ENCODE measurements at places on chromosomes 1 and 21.

- H3K27me3 ChIP-seq = no peaks in the 10 kb centered on the region
- no peak overlapping the region for H3K4me3 ChIP-seq
- DNase-seq = no peak
- no peaks in the 10 kb centered on the region for H3K4me1 ChIP-seq
Observed at GRCh38 chr21:45283611-45284455, 3.9 kb downstream of the POFUT2 start.

DNA sequence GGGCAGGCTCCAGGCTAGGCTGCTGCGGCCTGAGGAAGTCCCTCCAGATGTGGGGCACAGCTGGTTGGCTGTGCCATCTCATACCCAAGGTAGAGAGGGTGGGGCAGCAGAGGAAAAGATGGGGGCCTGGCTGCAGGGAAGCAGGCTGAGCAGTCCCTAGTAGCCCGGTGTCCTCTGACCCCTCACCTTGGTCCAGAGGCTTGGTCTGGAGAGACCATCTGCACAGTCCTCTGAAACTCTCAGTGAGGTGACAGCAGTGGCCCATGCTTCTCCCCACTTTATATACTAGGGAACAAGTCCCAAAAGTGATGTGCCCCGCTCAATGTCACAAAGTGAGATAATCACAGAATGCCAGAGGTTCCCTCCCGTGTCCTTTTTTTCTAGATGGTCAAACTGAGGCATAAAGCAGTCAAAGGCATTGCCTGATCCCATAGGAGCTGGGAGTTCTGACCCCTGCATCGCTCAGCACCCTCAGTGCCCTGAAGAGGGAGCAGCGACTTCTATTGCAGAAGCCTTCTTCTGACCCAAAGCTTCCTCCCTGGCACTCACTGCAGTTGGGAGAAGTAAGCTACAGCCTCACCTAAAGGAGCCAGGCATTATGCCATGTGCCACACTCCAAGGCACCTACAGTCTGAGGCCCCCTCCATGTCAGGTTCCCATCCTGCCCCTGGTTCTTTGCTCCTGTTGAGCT is 45.5 kb downstream of the TRABD2B start:
- no peak overlapping the region for H3K27ac ChIP-seq
- peaks cover 6% of the 10 kb centered on the region for H3K4me1 ChIP-seq
- no peak overlapping the region for H3K4me3 ChIP-seq
- no peaks in the 10 kb centered on the region for H3K36me3 ChIP-seq

DNA sequence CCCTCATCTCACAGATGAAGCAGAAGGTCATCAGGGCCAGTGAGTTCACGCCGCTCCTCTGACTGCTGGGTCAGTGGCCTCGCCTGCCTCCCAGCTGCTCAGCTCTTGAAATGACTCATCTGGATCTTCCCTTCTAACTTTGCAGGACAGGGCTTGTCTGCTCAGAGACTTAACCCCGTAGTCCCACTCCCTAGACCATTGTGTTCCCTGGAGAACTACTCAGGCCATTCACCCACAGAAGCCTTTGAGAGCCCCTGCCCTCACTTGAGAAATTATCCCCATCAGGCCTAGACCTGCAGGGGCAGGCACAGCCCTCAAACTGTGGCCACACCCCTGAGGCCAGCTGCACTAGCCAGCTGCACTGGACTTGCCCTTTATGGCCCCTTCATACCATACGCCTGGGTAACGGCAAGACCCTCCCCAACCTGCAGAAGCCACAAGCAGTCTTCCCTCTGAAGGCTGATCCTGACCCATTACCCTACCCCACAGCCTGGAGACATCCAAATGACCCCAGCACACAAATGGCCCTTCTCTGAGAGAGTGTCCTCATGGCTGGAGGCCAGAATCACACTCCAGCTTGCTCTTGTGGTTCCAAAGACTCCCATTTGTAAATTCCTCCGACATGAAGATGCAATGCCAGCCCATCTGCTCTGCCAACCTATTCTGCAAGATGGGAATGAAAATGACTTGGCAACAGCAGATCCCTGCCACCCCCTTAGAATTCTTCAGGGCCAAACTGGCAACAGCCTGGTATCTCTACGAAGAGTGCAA is 33.2 kb downstream of the RCSD1 start:
- peak; percentile 99 for DNase-seq
- peak overlapping the region; percentile 51 for H3K4me3 ChIP-seq
- no peaks in the 10 kb centered on the region for H3K27me3 ChIP-seq
- peak overlapping the region; percentile 71 for H3K27ac ChIP-seq
- no peaks in the 10 kb centered on the region for H3K36me3 ChIP-seq

DNA sequence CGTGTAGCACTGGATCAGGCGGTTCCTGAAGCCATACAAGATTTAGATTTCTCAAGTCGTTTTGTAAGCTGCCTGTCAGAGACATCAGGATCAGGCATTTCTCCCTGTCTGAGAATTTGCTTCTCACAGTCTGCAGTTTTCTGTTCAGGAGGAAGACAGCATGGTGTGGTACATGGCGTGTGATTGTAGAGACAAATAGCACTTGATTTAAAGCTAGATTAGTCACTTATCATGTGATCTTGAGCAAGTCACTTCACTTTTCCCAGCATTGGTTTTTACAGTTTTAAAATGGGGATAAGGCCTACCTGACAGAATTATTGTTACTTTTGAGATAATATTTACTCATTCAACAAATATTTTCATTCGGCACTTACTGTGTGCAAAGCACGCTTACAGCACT is 63.3 kb downstream of the AK4 start:
- no peak for DNase-seq
- peaks cover 19% of the 10 kb centered on the region for H3K36me3 ChIP-seq
- H3K4me1 ChIP-seq = no peaks in the 10 kb centered on the region
- no peaks in the 10 kb centered on the region for H3K27me3 ChIP-seq
- H3K4me3 ChIP-seq = no peak overlapping the region

- peaks cover 13% of the 10 kb centered on the region for H3K27me3 ChIP-seq
- no peaks in the 10 kb centered on the region for H3K36me3 ChIP-seq
- H3K4me1 ChIP-seq = no peaks in the 10 kb centered on the region
- H3K27ac ChIP-seq = peak within 1 kb of the TSS; percentile 55
- DNase-seq = no peak
Observed at GRCh38 chr1:11761988-11762406, at the start of gene C1orf167. Gene C1orf167 (plus strand): TSS chr1:11762193. CDS start chr1:11764401, 2,208 bp downstream.
